MCF 10A (cell line): ENCODE measurements at places on chromosomes 4 and X. TPM values are rescaled to one million over a fixed set of nuclear protein-coding genes. Genes with fewer than 3 reads are reported as not detected.

CT45A3 gene
- not detected in 2 replicates for total RNA-seq

AKAP17A gene
- 76.2 TPM in 2 replicates for total RNA-seq

BANK1 gene
- total RNA-seq, result not detected in 2 replicates

NLRP2B gene
- total RNA-seq, result not detected in 2 replicates

PDZD4 gene
- total RNA-seq, result 0.29 TPM in 1 of 2 replicates, not detected in the other

MSANTD1 gene
- 0.37 and 0.66 TPM in 2 replicates for total RNA-seq

DUSP21 gene
- not detected in 2 replicates for total RNA-seq

TXK gene
- total RNA-seq, result not detected in 2 replicates
